ENCODE measurements at places on chromosomes 5 and 9. TPM values are rescaled to one million over a fixed set of nuclear protein-coding genes. Genes with fewer than 3 reads are reported as not detected.

GABRA1 gene
- 0.77 TPM for total RNA-seq

GRCh38 chr9:69919461-69920061 lies 98.9 kb downstream of the CFAP95 start:
- DNase-seq = no peak

GRCh38 chr5:168463081-168463480 lies 23.2 kb upstream of the RARS1 start:
- no peak for DNase-seq

DNA sequence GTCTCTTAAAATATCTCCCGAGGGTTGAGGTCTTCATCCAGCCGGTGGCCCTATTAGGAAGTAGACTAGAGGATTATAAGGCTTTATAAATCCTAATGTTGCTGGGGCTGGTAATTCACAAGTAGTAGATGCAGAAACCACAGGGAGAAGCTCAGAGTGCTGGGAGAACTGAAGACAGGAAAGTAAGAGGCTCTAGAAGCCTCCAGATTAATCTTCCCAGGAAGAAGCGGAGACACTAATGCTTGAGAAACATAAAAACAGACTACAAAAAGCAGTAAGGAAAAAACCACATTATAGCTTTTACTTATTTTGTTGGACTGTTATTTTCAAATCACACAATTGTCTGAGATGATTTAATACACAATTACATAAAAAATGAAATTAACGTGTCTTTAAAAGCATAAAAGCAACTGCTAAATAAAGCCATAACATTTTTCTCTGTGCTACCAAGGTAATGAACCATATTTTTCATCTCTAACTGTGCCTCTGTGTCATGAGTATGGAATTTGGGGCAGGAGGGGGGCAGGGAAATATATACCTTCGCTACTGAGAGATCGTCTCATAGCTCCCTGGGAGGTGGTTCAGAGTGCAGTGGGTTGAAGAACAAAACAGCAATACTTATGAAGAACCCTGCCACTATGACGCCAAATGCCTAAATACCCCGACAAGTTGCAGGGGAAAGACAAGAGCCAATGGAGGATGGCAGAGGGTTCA lies 806.2 kb upstream of the WWC1 start:
- DNase-seq = no peak

FABP6 gene
- total RNA-seq = 2.8 TPM

Measured in prostate gland (tissue), 2 donors.